ENCODE measurements at places on chromosomes 7 and 10.

DNA sequence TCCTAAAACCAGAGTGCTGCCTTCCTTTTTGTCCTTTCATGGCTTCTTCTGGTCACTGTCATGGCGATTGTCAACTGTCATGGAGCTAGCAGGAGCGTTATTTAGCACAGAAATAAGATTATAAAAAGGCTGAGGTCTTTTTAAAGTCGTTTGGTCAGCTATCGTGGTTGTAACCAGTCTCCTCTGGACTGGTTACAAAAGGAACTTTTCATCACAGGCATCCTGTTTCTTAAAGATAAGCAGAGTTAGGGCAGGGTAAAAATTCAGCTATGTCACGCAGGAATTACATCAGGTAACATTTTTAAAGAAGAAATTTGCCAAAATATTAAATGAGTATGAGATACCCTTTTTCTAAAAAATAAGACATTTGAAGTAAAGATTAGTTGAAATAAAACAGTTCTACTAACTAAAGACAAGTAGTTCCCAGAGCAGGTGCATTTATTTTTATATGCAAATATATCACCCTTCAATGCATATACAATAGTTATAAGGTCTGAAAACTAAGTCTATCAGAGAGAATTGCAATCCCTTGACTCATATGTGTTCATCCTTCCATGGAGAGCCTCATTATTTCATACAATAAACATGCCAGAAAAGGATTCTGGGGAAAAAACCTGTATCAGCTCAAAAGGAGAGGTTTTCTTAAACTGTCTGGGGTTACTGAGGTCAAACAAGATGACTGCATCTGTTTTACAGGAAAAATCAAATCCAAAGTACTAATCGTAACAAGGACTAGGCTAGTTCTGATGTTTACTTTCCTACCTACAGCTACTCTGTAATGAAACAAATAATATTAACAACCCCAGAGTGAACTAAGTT lies 20.9 kb downstream of the FAM24A start:
- DNase-seq = no peak

DNA sequence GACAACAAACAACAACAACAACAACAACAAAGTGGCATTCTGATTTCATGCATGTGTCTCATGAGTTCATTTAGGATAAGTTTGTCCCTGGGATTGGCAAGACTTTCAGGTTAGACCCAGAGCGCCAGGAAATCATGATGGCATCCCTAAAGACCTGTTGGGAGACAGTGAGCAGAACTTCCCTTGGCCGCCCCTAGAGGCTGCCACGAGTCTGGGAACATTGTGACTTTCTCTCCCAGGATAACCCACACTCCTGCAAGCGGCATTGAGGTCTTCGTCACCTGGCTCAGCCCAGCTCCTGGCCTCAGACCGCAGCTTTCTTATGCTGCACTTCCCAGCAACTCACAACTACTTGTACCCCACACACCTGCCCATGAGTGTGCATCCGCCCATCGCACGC lies 80.5 kb upstream of the RNF32 start:
- DNase-seq = no peak

- DNase-seq = no peak
These were observed 5.6 kb downstream of the TPK1 start for GRCh38 chr7:144830024-144830785.

GRCh38 chr7:4026941-4027486 lies 655.1 kb upstream of the FOXK1 start:
- DNase-seq = no peak

DNA sequence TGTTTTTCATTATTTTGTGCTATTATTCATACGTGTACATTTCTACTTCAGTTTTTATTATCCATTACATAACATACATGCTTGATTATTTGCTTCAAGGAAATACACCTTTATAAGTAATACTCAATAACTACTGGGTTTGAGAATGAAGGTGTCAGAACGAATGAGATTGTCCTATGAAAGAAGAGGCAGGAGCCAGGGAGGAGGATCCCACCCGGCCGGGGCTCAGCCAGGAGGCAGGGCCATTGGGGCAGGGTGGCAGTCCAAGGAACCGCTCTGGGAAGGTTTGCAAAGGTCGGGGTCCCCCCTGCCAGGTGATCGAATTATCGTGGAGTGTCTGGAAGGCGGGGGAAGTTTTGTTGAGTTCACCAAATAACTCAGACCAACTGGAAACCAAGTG lies 9.1 kb downstream of the TRIM56 start:
- no peak for DNase-seq

GRCh38 chr7:18087026-18087686 lies 59.5 kb upstream of the PRPS1L1 start:
- DNase-seq = no peak

- DNase-seq = no peak
These were observed 13.2 kb downstream of the BAIAP2L1 start for GRCh38 chr7:98387544-98388226.

GRCh38 chr10:99339077-99339476 lies 9.9 kb downstream of the CNNM1 start:
- DNase-seq = no peak

- DNase-seq = no peak
These were observed 374.3 kb downstream of the INHBA start for GRCh38 chr7:41328544-41328943.

GRCh38 chr10:581776-582330 lies 107.6 kb downstream of the DIP2C start:
- no peak for DNase-seq

DNA sequence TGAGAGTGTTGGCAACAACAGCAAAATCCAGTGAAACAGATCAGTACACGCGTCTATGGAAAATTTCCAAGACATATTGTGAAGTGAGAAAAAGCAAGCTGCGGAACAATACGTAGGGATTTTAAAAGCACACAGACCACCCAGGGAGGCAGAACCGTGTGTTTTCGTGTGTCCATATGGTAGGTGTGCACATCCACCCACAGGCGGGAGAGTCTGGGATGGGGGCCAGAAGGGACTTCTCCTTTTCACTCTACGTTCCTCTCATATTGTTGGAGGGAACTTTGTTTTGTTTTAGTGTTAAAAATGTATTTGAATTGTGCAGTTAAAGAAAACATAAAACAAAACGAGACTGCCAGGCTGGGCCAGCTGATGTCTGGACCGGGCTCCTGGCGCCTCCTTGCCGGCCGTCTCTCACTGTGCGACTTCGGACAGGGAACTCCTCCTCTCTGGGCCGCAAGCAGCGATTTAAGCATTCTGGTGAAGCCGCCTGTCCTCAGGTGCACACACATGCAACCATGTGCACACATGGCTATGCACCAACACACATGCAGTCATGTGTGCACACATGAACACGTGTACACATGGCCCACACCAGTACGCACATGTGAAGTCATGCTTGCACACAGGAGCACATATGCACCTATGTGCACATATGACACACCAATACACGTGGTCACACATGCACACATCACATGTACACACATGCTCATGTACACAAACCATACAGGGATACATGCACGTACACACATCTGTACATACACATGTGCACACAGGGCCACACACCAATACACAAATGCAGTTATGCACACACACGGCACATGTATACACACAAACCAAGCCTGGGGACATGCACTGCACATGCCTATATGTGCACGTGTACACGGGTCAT lies 141.1 kb downstream of the ELFN1 start:
- no peak for DNase-seq

DNA sequence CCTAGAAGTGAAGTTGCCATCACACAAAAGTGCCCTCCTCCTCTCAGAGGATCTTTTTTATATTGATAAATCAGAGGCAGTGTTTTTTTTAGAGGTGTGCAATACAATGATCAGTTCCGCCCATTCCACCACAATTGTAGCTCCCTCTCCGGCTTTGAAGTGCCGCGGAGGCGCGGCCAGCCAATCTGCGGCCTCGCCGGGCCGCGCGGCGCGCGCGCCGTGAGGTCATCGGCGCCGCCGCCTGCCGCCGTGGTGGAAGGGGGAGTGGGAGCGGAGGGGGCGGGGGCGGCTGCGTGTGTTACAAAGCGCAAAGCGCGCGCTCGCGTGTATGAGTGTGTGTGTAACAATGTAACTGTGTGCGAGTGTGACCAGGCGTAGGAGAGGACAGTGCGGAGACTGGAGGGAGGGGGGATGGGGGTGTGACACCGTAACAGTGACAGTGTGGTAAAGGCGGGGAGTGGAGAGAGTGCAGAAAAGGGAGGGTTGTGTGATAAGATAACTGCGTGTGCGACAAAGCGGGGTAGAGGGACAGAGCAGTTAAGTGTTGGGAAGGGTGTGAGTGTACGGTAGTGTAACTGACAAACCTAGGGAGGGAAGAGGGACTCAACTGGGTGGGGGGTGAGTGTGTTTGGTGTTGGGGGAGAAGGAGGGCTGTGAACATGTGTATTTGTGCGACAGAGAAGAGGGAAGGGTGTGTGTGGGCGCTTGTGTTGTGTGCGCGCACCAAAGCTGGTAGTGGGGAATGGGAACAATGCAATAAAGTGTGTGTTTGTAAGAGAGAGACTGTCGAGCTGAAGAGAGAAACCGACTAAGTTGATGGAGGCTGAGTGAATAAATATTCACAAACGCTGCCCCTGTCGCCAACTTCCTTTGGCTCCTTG lies at the start of gene SP8:
SP8 (minus strand) TSS at position 108 of the 881 bp plus-strand sequence; CDS start at position 20, 88 bp downstream.
- DNase-seq = no peak

All from astrocyte of the cerebellum (primary cell).